ENCODE measurements at places on chromosomes 2 and 18.

GRCh38 chr2:188610827-188611226 lies 319.2 kb downstream of the GULP1 start:
- peak; percentile 32 for DNase-seq

GRCh38 chr2:37916512-37917082 lies 8.5 kb upstream of the RMDN2 start:
- DNase-seq = peak; percentile 26

- no peak for DNase-seq
Measured at GRCh38 chr2:109020217-109020637, 31.2 kb upstream of the EDAR start.

- DNase-seq = no peak
Measured at GRCh38 chr2:43508209-43508608, 87.6 kb downstream of the THADA start.

- no peak for DNase-seq
Measured at GRCh38 chr2:145503511-145503910, 983.6 kb upstream of the ZEB2 start.

GRCh38 chr18:40652321-40652720 lies 1302.7 kb upstream of the PIK3C3 start:
- DNase-seq = no peak

GRCh38 chr18:26618135-26618534 lies 69.8 kb upstream of the KCTD1 start:
- peak; percentile 14 for DNase-seq

GRCh38 chr2:212979046-212979612 lies 172.3 kb downstream of the IKZF2 start:
- no peak for DNase-seq

GRCh38 chr2:168614172-168615018 lies 158.3 kb downstream of the CERS6 start:
- DNase-seq = no peak

GRCh38 chr2:173578404-173579107 lies 223.9 kb downstream of the CDCA7 start:
- no peak for DNase-seq

DNA sequence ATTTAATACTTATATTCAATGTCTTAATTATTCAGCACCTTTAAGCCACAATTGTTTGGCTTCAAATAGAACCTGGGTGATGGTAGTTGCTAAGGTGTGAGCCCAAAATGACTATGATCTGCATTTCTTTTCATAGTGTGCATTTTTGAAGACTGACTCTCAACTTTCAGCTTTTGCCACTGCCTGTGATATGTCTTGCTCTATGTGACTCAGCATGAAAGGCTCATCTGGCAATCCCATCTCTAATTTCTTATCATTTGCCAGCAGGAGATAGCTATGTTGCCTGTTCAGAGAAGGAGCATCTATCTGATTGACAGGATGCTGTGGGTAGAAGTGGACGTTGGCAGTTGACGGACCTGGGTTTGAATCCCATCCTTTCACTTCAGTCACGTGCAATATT lies 34.5 kb upstream of the CCDC93 start:
- DNase-seq = no peak
